ENCODE measurements at places on chromosomes 5 and 9. TPM values are rescaled to one million over a fixed set of nuclear protein-coding genes. Genes with fewer than 3 reads are reported as not detected.
A peak's percentile ranks its signal among the peaks of the same experiment; 100 is the strongest.

Gene BHMT2
- not detected for total RNA-seq

Gene UAP1L1
- 6.4 TPM for total RNA-seq

Gene SHB
- 56.4 TPM for total RNA-seq

Gene MORN5
- not detected for total RNA-seq

DNA sequence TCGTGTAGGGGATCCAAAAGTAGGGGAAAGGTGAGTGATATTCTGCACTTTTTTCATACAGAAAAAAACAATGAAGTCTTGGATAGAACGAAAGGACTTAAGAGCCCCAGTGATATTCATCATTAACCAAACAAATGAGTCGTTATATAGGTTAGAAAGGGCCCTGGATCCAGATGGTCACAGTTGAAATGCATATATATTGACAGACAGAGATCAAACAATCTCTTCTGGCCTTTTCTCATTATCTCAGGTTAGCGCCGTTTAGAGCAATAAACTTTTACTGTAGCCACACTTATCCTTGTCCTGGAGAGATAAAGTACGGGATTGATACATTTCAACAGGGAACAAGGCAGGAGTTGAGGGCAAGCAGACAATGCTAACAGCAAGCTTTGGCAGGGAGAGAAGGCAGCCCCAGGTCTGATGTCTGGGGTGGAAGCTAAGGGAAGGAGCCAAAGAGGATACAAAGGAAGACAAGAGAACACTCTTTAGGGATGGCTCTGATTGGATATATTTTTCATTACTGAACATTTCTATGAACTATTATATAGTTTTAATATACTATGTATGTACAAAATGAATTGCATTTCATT, 77.0 kb downstream of the LIFR start:
- peaks cover 11% of the 10 kb centered on the region for H3K4me1 ChIP-seq
- no peaks in the 10 kb centered on the region for H3K36me3 ChIP-seq

DNA sequence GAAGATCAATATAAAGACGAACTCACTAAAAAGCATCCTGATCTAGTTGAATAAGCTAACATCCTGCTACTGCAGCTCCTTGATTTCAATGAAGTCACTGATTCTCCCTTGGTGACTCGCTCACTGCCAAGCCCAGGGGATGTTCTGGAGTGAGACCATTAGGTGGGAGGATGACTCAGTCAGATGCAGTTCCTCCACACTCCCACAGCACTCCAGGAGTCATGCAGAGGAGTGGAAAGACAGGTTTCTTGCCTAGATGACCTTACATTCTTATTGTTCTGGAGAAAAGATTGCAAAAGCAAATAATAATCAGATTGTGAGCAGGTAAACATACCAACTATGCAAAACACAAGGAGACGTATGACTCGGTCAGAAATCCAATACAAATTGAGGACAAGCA, 15.3 kb downstream of the GCNT4 start:
- no peaks in the 10 kb centered on the region for H3K36me3 ChIP-seq
- H3K27me3 ChIP-seq: no peaks in the 10 kb centered on the region
- H3K4me1 ChIP-seq: peaks cover 26% of the 10 kb centered on the region
- H3K4me3 ChIP-seq: no peak overlapping the region

GRCh38 chr9:98314381-98315066, 59.1 kb upstream of the TBC1D2 start:
- no peaks in the 10 kb centered on the region for H3K4me1 ChIP-seq
- no peak overlapping the region for H3K4me3 ChIP-seq
- DNase-seq: peak; percentile 12
- no peaks in the 10 kb centered on the region for H3K27me3 ChIP-seq
- H3K27ac ChIP-seq: no peak overlapping the region
- H3K36me3 ChIP-seq: no peaks in the 10 kb centered on the region

DNA sequence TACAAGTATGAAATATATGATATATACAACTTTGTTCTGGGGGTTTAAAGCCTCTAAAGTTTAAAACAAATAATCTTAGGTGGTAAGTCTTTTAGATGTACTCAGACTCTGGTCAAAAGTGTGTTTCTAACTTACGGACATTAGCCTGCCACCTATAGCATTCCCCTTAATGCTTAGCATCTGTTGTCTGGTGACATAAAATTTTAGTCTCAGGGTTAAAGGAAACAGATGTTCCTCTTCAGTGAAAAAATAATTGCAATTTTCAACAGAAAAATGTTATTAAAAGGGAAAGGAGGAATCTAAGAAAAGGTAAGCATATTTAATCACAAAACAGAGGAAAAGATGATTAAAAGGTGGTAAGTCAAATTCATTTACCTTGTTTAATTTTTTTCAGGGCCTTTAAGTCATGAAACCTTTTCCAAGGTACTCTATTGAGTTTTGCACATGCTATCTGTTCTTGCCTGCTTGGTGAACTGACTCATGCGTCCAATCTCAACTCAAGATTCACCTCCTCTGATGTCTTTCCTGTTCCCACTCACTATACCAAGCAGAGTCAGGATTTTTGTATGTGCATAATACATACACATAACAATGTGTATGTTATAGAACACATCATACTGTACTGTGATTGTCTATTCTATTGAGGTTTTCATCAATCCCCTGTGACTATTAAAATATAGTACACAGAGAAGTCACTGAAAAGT, 7.9 kb downstream of the TMEM167A start:
- no peaks in the 10 kb centered on the region for H3K27me3 ChIP-seq
- no peak overlapping the region for H3K27ac ChIP-seq
- DNase-seq: no peak
- no peak overlapping the region for H3K4me3 ChIP-seq

DNA sequence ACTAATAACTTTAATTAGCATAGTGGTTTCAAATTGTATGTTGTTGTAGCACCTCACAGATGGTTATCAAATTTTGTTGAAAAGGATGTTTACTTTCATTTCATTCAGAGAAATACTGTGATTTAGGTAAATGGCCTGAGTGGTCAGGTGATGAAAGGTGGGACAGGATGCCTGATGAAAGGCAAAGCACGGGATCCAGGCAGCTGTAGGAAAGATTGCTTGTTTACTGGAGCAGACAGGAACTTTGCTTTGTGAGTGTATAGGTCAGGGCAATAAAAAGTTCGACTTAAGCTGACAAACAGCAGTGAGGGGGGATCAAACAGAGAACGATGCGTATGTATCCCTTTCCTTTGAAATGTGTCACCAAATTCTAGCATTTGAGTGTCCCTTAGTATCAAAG, 19.0 kb downstream of the KIAA1958 start:
- no peaks in the 10 kb centered on the region for H3K27me3 ChIP-seq
- H3K4me3 ChIP-seq: no peak overlapping the region
- H3K27ac ChIP-seq: no peak overlapping the region
- H3K36me3 ChIP-seq: no peaks in the 10 kb centered on the region
- DNase-seq: no peak

DNA sequence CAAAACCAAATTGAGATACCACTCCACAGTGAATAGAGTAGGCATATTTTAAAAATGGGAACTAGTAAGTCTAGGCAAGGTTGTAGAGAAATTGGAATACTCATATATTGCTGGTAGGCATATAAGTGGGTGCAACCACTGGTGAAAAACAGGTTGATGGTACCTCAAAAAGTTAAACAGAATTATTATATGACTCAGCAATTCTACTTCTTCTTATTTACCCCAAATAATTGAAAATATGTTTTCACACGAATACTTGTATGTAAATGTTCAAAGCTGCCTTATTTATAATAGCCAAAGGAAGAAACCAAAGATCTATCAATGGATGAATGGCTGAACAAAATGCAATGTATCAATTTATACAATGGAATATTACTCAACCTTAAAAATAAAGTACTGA, 79.1 kb downstream of the CDH9 start:
- H3K36me3 ChIP-seq: no peaks in the 10 kb centered on the region
- DNase-seq: no peak
- H3K27me3 ChIP-seq: no peaks in the 10 kb centered on the region
- H3K4me1 ChIP-seq: no peaks in the 10 kb centered on the region
- H3K27ac ChIP-seq: no peak overlapping the region

DNA sequence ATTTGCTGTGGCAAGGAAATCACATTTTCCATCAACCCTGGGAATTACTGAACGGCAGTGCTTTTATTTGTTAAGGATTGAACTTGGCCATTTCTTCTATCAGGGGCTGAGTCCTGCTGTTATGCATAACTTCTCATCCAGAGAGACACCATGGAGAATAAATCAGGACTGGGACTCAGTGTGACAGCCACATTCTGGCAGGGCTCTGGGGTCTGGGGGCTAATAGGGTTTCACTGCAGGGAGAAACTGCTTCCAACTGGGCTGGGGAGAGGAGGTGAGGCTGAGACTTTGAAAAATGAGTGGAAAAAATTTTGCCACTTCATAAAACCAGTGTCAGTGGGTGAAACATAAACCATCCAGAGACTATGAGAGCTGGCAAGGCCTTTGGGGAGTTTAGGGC, 95.7 kb upstream of the ALDH1B1 start:
- no peaks in the 10 kb centered on the region for H3K4me1 ChIP-seq
- H3K27me3 ChIP-seq: no peaks in the 10 kb centered on the region
- H3K36me3 ChIP-seq: no peaks in the 10 kb centered on the region
- H3K27ac ChIP-seq: no peak overlapping the region

GRCh38 chr5:172102913-172103626, 85.0 kb downstream of the STK10 start:
- DNase-seq: peak; percentile 97
- H3K4me3 ChIP-seq: no peak overlapping the region
- no peaks in the 10 kb centered on the region for H3K36me3 ChIP-seq
- H3K27ac ChIP-seq: peak overlapping the region; percentile 32
- no peaks in the 10 kb centered on the region for H3K27me3 ChIP-seq

DNA sequence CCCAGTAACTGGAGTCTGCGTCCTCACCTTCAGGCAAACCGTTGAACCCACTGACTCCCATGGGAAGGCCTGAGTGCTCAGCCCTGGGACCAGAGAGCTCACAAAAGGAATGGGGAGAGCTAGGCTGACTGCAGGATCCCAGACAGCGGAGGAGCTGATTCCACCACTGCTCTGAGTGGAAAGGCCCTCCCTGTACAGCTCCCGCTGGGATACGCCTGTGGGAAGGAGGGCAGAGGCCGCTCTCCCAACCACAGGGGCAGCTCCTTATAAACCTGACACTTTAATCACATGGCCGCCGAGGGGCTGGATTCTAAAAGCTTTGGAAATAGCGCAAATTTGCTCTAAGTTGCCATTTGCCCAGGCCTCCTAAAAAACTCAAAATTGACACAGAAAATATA, 37.1 kb downstream of the DBH start:
- H3K27me3 ChIP-seq: no peaks in the 10 kb centered on the region
- H3K4me1 ChIP-seq: no peaks in the 10 kb centered on the region
- H3K36me3 ChIP-seq: no peaks in the 10 kb centered on the region
- H3K4me3 ChIP-seq: no peak overlapping the region
- no peak overlapping the region for H3K27ac ChIP-seq

DNA sequence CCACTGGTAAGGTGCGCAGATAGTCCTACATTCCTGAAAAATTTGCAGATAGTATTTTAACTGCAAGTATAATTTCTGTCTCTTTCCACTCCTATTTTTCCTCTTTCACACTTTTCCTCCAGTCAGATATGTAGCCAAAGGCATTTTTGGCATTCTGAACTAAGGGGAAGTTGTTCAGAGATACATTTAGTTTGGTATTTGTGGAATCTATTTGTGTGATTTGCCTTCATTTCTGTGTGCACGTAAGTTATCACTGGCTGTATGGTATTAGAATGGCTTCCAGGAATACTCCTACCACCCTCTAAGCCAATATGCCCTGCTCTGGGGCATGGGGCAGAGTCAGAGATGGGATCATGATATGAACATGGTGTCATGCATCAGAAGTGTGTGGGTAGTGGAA, 45.8 kb upstream of the GRAMD2B start:
- no peak for DNase-seq
- peaks cover 13% of the 10 kb centered on the region for H3K36me3 ChIP-seq
- no peaks in the 10 kb centered on the region for H3K27me3 ChIP-seq
- no peak overlapping the region for H3K4me3 ChIP-seq
- no peak overlapping the region for H3K27ac ChIP-seq

DNA sequence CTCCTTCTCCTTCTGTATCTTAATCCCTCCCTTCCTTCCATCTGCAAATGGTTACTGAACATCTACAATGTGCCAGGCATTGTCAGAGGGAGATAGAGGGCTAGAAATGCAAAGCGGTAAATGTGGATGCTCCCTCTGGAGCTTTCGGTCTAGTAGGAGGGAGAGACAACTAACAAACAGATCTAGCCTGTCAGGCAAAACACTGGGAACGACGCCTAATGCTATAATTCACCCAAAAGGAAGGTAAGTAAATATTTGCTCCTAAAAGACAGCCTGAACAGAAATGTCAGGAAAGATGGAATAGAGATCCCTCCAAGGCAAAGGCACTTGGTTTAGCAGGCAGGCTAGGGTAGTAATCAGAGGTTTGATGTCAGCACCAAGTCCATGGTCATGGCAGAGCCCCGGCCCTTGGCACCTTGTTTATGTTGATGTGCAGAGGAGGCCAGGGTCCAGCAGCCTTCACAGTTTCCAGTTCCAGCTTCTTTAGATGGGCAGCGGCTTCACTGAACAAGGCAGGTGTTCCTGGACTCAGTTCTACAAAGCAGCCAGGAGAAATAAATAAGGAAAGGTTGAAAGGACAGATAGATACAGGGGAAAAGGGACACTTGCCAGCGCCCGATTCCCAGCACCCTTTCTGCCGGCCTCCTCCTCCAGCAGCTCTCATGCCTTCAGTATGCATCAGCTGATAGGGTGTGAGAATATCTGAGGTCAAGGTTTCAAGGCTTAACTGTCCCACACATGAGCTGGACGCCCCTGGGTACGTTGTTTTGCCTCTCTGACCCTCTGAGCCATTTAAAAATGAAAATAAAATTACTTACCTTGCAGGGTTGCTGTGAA, 46.5 kb upstream of the FRRS1L start:
- H3K4me1 ChIP-seq: no peaks in the 10 kb centered on the region
- H3K27me3 ChIP-seq: no peaks in the 10 kb centered on the region
- no peak overlapping the region for H3K4me3 ChIP-seq
- DNase-seq: no peak

DNA sequence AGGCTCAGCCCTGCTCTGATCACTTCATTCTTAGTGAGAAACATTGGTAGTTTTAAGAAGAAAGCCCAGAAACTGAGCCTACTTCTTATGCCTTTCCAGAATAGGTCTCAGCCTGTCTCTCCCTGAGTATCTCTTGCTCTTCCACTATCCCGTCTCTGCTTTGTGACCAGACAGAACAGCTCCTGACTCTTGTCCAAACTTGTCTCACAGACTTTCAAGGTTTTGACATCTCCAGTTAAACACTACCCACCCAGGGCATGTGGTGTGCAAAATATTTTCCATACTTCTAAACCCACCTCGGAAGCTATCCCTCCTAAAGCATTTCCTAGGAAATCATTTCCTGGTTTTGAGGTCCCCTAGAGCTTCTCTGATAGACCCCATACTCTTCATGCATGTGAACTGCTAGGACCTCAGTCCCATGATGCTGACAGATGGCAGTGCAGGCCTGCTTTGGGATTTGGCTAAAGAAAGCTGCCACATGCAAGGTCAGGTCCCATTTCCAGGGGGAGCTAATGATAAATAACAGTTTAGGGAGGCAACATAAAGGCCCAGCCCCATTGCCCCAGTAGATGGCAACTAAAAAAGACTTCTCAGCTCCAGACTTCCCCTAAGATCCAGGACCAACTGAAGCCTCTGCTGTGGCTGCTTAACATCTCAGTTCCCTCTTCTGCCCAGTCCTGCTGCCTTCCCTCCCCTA, 211.5 kb downstream of the MED10 start:
- H3K36me3 ChIP-seq: no peaks in the 10 kb centered on the region
- H3K27ac ChIP-seq: no peak overlapping the region
- H3K4me1 ChIP-seq: peaks cover 4% of the 10 kb centered on the region

- H3K27ac ChIP-seq: peak overlapping the region; percentile 80
- H3K4me3 ChIP-seq: peak overlapping the region; percentile 100
- H3K4me1 ChIP-seq: peaks cover 7% of the 10 kb centered on the region
- H3K36me3 ChIP-seq: peaks cover 7% of the 10 kb centered on the region
- no peaks in the 10 kb centered on the region for H3K27me3 ChIP-seq
- DNase-seq: peak; percentile 8
These were observed 960 bp downstream of the CANX start for GRCh38 chr5:179699616-179700237.

Measured in PC-3 (cell line).